ENCODE measurements at places on chromosomes 12 and 14.

DNA sequence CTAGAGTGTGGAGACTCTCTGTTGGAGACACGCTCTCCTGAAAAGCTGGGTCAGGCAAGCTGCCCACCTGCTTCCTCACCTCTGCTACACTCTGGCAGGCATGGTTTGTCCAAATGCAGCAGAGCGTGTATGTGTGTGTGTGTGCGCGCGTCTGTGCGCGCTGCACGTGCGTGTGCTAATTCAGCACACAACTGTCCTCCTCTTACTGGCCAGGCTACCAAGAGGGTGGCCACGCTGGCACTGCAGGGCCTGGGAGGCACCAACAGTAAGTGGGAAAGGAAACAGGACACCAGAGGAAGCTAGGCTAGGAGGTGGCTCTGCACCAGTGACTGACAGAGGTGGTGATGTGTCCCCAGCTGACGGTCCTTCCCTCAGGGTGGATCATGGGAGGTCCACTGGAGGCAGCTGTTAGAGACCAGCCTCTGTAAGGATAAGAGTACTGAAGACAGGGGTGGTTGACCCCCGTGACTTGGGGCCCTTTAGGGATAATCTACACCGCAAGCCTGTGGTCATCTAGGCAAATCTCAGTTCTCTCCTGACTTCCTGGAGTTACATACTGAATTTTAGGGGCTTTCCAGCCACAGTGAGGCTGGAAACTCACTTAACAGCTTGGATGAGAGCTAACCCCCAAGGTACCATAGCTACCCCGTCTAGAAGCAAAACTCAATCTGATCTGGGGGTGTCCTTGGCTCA lies 15.6 kb upstream of the TFCP2 start:
- no peak for DNase-seq

GRCh38 chr12:46567667-46568066 lies 195.1 kb upstream of the SLC38A2 start:
- DNase-seq = no peak

GRCh38 chr14:105412771-105413543 lies 6.7 kb upstream of the MTA1 start:
- DNase-seq = no peak

DNA sequence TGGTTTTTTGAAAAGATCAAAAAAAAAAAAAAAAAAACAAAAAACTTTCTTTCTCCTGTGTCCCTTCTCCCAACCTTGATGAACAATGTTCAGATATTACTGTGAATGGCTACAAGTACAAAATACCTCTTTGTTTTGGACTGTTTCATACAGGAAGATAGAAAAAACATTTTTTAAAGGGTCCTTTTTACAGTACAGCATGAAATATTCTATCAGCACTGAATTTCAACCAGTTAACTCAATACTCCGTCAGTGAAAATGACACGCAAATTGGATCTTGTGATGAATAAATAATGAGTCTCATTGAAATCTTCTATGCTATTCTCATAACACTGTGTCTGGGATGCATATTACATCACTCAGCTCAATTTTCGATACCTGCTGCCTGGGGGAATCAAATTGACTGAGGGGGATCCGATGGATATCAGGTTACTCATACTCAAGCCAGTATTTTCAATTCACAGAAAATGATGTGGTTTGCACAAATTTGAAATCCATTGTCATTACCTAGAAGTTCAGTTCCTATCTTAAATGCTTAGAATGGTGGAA lies 179.6 kb downstream of the TMTC2 start:
- DNase-seq = no peak

- DNase-seq = no peak
Observed at GRCh38 chr14:78172428-78172827, 2.3 kb downstream of the NRXN3 start.

GRCh38 chr12:119746169-119746568 lies 78.2 kb downstream of the PRKAB1 start:
- no peak for DNase-seq
